ENCODE measurements at places on chromosomes 16 and 17. TPM values are rescaled to one million over a fixed set of nuclear protein-coding genes. Genes with fewer than 3 reads are reported as not detected.

GRCh38 chr16:25413975-25414374, 156.3 kb upstream of the ZKSCAN2 start:
- no peak overlapping the region for H3K27ac ChIP-seq
- H3K36me3 ChIP-seq = no peaks in the 10 kb centered on the region
- DNase-seq = no peak
- no peaks in the 10 kb centered on the region for H3K4me1 ChIP-seq
- H3K4me3 ChIP-seq = no peak overlapping the region
- no peaks in the 10 kb centered on the region for H3K27me3 ChIP-seq

DNA sequence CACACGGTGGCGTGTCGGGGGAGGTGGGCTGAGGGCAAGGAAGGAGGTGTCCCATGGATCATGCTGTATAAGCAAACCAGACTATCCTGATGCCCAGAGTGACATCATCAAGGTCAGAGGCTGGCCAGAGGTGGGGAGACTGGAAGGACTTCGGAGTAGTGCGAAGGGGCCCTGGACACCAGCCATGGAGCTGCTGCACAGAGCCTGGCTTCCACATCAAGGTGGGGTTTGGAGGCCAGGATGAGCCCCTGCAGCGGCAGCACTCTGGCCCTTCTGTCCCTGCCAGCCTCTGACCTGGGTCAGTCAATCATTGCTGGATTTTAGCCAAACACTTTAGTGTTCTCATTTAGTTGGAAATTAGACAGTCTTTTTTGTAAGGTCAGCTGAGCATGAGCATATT, 34.8 kb downstream of the MED13 start:
- no peaks in the 10 kb centered on the region for H3K27me3 ChIP-seq
- no peak overlapping the region for H3K27ac ChIP-seq
- no peaks in the 10 kb centered on the region for H3K4me1 ChIP-seq
- H3K36me3 ChIP-seq = peaks cover 85% of the 10 kb centered on the region
- DNase-seq = no peak

DNA sequence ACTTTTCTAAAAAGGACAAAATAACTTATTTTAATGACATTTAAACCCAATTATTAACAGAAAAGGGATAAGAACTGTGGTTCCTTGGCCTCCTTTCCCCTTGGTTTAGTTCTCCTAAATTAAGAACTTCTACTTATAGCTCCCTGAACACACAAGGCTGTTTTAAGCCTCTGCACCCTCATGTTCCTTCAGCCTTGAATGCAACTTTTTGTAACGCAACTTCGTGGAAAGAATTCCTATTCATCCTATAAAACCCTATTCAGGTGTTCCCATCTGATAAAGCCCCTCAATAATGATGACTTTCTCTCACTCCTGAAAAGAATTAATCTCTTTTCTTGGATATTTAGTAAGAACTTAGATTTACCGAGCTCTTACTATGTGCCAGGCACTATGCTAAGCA, 6.3 kb downstream of the STAT3 start:
- H3K4me1 ChIP-seq = peaks cover 21% of the 10 kb centered on the region
- DNase-seq = no peak
- no peak overlapping the region for H3K27ac ChIP-seq
- no peak overlapping the region for H3K4me3 ChIP-seq

DNA sequence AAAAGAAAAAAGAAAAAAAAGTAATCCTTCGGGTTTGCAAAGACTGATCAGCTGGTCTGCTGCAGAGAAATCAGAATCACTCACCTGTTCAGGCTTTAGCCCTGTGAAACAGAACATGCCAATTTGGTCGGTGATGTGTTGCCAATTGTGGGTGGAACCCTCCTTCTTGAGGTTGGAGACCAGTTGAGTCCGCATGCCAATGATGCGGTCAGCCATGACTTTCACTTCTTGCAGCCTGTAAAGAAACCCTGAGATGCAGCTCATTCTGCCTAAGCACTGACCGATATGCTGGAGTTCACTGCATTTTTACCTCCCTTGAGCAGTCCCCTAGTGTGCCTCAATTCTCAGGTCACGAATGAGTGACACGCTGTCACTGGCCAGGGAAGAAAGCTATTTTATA, 24.8 kb upstream of the SLC38A7 start:
- no peak overlapping the region for H3K27ac ChIP-seq
- H3K27me3 ChIP-seq = no peaks in the 10 kb centered on the region
- no peak for DNase-seq
- no peak overlapping the region for H3K4me3 ChIP-seq
- H3K36me3 ChIP-seq = peaks cover 30% of the 10 kb centered on the region

The ABCC3 gene
- polyA plus RNA-seq = 11.4 TPM

DNA sequence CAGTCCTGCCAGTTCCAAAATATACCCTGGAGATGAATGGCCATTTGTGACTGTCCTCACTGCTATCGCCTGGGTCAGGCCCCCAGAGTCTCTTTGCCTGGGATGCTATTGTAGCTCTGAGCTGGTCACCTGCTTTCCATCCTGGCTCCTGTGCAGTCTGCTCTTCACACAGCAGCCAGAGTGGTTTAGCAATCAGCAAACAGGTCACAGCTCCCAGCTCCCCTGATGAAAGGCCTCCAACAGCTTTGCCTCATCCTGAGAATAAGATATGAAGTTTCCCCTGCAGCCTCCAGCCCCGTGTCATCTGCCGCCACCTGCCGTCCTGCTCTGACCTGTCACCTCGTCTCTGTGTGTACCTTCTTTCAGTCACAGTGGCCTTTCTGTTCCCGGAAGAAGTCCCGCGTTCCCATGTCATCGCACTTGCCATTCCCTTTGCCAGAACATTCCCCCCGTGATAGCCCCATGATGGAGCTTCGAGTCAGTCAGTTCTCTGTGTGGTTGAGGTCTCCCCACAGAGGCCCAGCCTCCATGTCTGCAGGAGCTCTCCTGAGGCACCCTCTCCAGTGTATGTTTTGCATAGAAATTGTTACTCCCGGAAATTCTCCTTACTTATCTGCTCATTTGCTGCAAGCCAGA, 281.5 kb downstream of the SNX29 start:
- no peak for DNase-seq
- H3K27ac ChIP-seq = no peak overlapping the region
- H3K36me3 ChIP-seq = no peaks in the 10 kb centered on the region

DNA sequence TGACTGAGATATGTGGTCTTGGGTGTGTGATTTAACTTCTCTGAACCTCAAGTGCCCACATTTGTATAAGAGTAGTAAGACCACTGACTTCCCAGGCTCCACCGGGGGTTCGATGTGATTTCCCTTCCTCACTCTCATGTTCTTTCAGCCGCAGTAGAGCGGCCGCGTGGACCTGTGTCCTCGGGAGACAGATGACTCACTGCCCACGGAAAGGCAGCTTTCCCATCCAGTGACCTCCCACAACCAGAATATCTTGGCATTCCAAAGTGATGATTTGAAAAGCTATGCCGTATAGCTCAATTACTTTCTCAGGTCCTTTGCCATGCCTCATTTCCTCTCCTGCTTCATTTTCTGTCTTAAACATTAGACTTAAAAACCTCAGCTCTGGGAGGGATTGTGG, 73.6 kb downstream of the IL21R start:
- H3K36me3 ChIP-seq = peaks cover 85% of the 10 kb centered on the region
- DNase-seq = no peak
- no peak overlapping the region for H3K27ac ChIP-seq
- H3K4me3 ChIP-seq = no peak overlapping the region

DNA sequence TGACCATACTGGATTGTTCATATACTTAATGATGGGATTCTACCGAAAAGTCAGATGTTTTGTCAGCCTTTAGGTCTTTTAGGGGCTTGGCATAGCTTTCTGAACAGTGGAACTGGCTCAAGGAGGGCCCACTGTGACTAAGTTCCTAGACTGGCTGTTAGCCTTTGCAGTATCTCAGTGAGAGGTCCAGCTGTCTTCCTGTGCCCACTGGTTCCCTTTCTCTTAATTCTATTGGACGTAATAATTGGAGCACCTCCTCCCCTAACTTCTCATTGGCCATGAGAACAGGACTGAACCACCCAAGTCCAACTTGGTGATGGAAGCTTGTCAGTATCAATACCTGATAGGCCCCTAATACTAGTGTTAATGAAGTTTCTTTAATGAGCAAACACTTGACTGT, 13.5 kb downstream of the KPNA2 start:
- no peaks in the 10 kb centered on the region for H3K4me1 ChIP-seq
- no peak for DNase-seq
- H3K27ac ChIP-seq = no peak overlapping the region
- H3K4me3 ChIP-seq = no peak overlapping the region
- no peaks in the 10 kb centered on the region for H3K27me3 ChIP-seq
- H3K36me3 ChIP-seq = peaks cover 41% of the 10 kb centered on the region

GRCh38 chr17:29124135-29124924, 55.9 kb downstream of the MYO18A start:
- H3K27me3 ChIP-seq = no peaks in the 10 kb centered on the region
- H3K27ac ChIP-seq = peak overlapping the region; percentile 2
- no peak overlapping the region for H3K4me3 ChIP-seq
- peaks cover 37% of the 10 kb centered on the region for H3K4me1 ChIP-seq
- DNase-seq = peak; percentile 68
- peaks cover 60% of the 10 kb centered on the region for H3K36me3 ChIP-seq

GRCh38 chr16:21267298-21267697, 10.8 kb downstream of the CRYM start:
- H3K36me3 ChIP-seq = no peaks in the 10 kb centered on the region
- no peak overlapping the region for H3K27ac ChIP-seq
- no peaks in the 10 kb centered on the region for H3K27me3 ChIP-seq
- H3K4me1 ChIP-seq = no peaks in the 10 kb centered on the region

DNA sequence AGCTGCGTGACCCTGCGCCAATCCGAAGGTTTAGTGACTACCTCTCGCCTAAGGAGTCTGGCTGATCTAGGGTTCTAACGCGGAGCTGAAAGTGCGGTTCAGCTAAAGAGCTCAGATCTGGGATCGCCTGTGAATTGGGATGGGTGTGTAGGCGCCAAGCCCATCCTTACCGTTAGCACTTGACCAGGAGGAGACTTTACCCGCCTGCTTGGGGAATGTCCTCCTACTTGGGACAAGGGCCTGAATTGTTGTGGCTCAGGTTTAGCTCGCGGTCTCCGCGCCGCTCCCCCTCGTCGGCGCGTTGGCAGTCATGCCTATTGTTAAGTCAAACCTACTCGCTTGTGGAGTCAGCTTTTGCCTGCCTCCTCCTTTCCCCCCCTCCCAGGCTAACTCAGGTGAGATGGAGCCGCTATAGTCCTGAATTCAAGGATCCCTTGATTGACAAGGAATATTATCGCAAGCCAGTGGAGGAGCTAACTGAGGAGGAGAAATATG, 480 bp downstream of the MRPS7 start:
- DNase-seq = no peak
- peaks cover 57% of the 10 kb centered on the region for H3K4me1 ChIP-seq

DNA sequence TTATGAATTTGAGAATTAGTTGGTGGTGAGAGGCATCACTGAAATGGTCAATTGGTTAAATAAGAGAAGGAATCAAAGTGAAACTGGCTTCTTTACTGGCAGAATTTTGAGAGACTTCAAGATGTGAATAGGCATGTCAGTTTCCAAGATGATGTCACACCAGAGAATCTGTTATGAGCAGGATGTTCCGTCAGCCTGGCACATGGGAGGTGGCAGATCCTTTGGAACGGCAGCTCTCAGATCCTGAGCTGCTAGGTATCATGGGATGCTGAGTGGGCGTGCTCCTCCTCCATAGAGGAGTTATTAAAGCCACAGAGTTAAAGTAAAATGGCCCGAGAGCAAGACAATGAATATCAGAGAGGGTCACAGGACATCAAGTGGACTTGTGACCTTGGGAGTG, 444.3 kb upstream of the HSBP1 start:
- H3K4me3 ChIP-seq = no peak overlapping the region
- H3K27ac ChIP-seq = no peak overlapping the region
- no peaks in the 10 kb centered on the region for H3K36me3 ChIP-seq
- H3K27me3 ChIP-seq = no peaks in the 10 kb centered on the region
- H3K4me1 ChIP-seq = no peaks in the 10 kb centered on the region

GRCh38 chr16:31409433-31409832, 16.3 kb downstream of the ITGAD start:
- H3K36me3 ChIP-seq = no peaks in the 10 kb centered on the region
- H3K27ac ChIP-seq = no peak overlapping the region
- no peak for DNase-seq
- no peak overlapping the region for H3K4me3 ChIP-seq

GRCh38 chr16:57623251-57624043, 5.0 kb upstream of the ADGRG1 start:
- H3K4me3 ChIP-seq = no peak overlapping the region
- H3K27ac ChIP-seq = no peak overlapping the region
- no peak for DNase-seq
- H3K27me3 ChIP-seq = peaks cover 11% of the 10 kb centered on the region

The BCL6B gene
- polyA plus RNA-seq = not detected

The OR1F1 gene
- polyA plus RNA-seq = not detected

The ZNF205 gene
- polyA plus RNA-seq = 6.7 TPM

GRCh38 chr16:50977138-50977537, 173.9 kb downstream of the SALL1 start:
- no peaks in the 10 kb centered on the region for H3K4me1 ChIP-seq
- H3K27ac ChIP-seq = no peak overlapping the region
- DNase-seq = no peak

DNA sequence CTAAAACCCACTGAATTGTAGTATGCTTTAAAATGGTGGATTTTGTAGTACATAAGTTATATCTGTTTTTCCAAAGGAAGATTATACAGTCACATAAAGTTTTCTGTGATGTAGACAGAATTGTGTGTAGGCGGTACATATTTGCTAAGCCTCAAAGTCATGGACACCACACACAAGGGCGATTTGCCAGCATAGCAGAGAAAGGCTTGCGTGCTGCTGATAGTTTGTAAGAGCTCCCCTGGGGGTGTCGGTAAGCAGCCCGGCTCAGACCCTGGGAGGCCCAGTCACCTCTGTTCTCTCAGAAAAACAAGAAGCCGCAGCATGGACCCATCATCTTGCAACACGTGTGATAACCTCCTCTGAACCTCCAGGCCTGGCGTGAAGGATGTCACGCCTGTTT, 38.3 kb upstream of the AKTIP start:
- H3K4me1 ChIP-seq = no peaks in the 10 kb centered on the region
- no peak for DNase-seq

The SLC38A8 gene
- not detected for polyA plus RNA-seq

- H3K4me3 ChIP-seq = no peak overlapping the region
- no peak overlapping the region for H3K27ac ChIP-seq
- DNase-seq = no peak
- H3K4me1 ChIP-seq = no peaks in the 10 kb centered on the region
- no peaks in the 10 kb centered on the region for H3K27me3 ChIP-seq
Measured at GRCh38 chr16:72236866-72237265, 64.9 kb upstream of the PMFBP1 start.

DNA sequence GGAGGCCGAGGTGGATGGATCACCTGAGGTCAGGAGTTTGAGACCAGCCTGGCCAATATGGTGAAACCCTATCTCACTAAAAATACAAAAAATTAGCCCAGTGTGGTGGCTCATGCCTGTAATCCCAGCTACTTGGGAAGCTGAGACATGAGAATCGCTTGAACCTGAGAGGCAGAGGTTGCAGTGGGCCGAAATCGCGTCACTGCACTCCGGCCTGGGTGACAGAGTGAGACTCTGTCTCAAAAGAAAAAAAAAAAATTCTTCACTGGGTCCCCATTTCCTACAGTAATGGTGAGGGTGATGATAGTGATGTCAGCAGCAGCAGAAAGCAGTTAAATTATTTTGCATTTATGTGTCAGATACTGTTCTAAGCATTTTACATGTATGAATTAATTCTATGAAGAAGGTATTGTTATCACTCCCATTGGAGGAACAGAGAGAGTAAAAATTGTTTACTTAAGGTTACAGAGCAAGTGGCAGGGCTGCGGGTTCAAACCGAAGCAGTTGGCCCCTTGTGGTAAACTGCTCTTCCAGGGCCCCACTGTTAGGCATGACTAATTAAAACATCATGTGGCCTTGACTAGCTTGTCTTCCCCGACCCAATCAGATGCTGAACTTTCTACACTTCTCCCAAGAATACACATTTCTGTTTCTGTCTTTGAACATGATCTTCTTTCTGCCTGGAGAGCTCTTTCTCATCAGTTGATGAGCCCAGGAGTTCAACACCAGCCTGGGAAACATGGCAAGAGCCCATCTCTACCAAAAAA, 45.8 kb downstream of the STAT3 start:
- no peak overlapping the region for H3K4me3 ChIP-seq
